ENCODE measurements at places on chromosomes 5 and 9.

DNA sequence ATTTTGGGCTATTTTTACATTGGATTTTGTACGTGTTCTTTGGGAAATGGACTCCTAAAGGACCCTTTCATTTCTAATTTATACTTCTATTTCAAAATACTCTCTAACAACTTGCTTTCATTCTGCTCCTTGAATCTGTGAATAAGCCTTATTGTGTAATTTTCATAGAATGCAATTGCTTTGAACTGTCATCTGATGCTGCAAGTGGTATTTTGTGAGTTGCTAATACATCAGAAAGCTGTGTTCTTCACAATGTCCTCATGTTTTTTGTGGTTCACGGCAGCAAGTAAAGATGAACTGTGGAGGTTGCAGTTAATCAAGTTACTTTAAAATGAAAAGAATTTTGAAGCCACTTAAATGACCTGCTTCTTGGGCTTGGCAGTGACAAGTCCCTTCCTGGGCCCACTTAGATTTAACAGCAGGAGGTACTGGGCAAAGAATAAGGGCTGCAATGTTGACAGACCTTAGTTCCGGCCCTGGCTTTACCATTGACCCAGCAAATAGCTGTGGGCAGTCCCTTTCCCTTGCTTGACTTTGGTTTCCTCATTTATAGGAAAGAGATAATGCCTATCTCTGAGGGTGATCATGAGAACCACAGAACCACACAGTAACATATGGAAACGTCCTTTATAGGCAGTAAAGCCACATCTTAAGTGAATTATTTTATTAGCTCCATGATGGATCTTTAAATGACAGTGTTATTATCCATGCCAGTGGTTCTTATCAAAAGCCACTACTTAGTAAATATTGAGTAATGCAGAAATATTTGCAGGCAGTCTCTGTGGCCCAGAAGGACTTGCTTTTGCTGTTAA is 54.8 kb downstream of the IQGAP2 start:
- DNase-seq: no peak

DNA sequence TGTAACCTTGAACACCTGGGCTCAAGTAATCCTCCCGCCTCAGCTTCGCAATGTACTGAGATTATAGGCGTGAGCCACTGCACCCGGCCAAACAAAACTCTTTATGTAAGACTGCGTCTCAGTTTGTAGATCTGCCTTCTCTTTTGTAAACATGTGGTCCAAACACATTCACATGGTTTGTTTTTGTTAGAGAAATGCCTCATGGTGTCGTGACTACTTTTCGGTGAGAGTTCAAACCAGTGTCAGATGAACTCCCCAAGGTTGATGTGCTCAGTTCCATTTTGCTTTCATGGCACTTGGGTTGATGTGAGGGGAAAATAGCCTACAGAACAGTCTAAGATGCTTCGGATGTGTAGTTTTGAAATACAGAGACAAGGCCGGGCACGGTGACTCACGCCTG is 231.6 kb downstream of the GOLPH3 start:
- DNase-seq: no peak

DNA sequence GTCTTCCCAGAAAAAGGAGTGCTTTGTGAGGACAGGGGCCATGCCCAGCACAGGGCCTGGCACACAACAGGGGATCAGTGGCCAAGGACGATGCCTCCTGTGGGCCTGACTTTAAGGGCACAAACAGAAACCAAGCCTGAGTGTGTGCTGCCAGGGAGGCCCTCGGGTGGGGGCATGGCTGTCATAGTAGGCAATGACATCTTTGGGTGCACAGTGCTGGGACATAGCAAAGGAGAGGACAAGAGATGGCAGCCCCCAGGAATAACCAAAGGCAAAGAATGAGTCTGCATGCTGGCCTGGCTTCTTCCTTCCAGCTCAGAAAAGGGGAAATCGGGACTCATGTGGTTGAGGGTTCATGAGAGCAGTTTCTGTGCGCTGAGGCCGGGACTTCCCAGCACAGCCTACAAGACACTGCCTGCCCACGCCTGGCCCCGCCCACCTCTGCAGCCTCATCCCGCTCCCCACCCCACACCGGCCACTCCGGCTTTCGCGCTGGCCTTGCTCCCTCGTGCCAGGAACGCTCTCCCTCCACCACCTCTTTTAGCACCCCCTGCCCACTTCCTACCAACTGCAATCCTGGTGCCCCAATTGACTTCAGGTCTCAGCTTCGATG is 13.8 kb upstream of the LHX2 start:
- DNase-seq: no peak

DNA sequence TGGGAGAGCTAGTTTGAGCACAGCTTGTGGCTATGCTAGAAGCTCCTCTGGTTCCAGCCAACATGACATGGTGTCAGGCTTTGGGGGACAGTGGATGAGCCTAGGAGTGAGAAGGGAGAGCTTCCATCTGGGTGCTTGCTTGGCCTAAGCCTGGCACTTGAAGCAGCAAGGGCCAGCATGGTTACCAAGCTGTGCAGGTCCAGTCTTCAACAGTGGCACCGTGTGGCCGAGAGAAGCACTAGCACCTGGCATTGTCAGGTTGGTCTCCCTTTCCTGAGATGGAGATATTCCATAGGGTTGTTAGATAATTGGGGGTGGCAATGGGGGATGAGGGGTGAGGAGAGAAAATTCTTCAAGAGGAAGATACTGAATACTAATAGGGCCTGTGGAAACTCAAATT is 261.9 kb downstream of the PBX3 start:
- DNase-seq: no peak

- DNase-seq: no peak
Measured at GRCh38 chr9:16499892-16500291, 370.6 kb downstream of the BNC2 start.

DNA sequence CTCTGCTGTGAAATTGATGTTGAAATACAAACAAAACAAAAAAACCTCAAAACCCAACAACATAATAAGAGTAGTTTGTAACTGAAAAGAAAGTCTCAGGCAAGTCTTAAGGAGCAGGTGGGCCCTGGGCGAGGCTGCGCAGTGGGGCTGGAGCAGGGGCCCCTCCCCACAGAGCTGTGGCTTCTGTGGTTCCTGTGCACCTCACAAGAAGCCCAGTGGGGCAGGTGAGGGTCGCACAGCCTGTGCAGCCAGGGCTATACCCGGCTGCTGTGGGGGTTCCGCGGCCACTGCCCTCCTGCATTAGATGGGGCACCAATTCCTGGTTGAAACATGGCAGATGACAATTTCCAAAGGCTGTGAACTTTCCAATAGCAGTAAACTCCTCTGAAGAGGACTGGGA is 75.3 kb downstream of the TRIO start:
- no peak for DNase-seq

DNA sequence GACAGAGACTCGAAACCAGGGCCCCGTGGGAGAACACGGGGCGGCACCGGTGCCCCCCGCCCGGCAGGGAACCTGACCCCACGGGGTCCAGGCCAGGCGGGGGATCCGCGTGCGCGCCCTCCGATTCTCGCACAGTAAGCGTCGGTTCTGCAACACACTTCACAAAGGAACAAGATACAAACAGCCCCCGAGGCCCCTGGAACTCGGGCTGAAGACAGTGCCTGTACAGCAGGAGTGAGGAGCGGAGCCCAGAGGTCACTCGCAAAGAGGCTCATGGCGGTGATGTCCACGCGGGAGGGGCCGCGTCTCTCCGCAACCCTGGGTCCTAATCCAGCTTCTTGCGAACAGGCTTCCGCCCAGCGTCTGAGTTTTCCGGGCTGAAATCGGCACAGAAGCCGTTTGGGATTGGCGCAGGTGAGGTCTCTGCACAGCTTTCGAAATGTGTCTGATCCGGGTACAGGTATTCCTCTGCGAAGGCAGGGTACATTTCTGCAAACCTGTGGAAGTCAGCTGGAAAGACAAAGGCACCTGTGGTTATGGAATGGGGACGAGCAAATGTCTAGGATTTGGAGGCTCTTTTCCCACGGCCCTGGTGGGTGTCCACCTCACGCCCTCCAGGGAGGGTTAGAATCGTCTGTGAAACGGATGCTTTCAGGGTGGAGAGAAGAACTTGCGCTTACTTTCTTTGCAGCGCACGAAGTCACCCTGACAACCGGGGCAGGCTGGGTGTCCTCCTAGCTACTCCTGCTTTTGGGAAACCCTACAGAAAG is 18.3 kb upstream of the SLC6A3 start:
- no peak for DNase-seq

GRCh38 chr5:57896576-57896975 is 414.0 kb upstream of the ACTBL2 start:
- no peak for DNase-seq

DNA sequence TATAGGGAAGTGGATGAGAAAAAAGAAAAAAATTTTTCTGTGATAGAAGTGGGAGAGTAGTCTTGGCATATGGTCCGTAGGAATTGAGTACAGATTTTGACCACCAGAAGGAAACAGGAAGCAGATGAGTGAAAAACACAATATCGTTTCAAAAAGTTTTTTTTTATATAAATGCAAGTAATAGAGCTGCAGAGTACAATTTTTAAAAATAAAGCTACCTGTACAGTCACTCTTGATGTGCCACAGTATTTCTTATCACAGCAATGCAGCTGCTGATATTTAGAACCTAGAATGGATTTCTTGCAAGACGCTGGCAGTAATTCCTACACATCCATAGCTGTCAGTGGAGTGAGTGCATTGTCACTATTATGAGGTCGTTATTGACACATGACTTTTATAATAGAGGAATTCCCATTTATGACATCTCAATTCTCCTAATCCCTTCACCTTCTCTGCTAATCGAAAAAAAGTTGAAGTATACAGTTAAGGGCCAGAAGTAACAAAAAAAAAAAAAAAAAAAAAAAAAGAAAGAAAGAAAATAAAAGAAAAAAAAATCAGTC is 477.7 kb downstream of the TAF11L14 start:
- DNase-seq: no peak

- DNase-seq: no peak
Measured at GRCh38 chr9:13552606-13553215, 273.2 kb upstream of the MPDZ start.

GRCh38 chr5:78005021-78005785 is 229.1 kb upstream of the TBCA start:
- no peak for DNase-seq

DNA sequence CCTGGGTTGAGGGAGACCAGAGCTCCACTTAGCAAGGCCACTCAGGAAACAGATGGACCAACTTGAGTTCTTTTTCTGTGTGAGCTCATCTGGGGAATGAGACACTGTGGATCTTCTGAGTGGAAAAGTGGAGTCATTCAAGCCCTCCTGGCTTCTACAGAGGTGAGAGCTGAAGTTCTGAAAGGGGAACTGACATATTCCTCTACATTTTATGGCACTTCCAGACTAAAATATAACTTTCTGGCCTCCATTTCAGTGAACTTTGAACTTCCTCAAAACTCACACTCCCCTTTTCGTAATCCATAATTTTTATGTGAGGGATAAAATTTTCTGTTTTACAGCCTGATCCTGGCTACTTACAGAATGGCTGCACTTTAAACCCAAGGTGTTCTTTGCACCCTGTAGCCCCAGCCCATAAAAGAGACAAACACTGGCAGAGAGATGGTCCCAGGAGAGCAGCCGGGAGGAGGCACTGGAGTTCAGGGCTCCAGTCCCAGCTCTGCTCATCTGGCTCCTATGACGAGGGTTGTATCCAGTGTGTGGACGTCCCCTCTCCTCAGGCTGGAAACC is 10.8 kb downstream of the SPAAR start:
- no peak for DNase-seq

- no peak for DNase-seq
Measured at GRCh38 chr5:72465601-72466563, 41.3 kb downstream of the ZNF366 start.

Data from GM12892 (cell line).